ENCODE measurements at places on chromosomes 2 and 18.

GRCh38 chr18:68722821-68723220, 7.9 kb upstream of the TMX3 start:
- DNase-seq = no peak

GRCh38 chr18:8702668-8703067, 2.7 kb upstream of the MTCL1 start:
- DNase-seq = no peak

DNA sequence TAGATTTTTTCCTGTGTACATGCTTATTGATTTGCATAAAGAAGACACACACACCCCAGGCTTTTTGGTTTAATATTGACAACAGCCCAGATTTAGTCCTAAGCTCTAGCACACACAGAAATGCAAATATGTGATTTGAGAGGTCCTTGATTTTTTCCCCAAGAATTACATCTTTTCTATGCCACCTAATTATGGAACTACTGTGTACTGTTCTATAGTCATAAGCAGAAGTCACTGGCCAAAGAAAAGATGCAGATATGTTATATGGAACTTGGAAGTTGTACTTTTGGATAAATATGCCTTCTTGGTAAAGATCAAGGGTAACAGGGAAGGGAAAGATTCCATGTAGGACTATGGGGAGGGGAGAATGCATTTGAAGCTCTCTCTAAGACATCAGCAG, 105.6 kb downstream of the SETBP1 start:
- no peak for DNase-seq

DNA sequence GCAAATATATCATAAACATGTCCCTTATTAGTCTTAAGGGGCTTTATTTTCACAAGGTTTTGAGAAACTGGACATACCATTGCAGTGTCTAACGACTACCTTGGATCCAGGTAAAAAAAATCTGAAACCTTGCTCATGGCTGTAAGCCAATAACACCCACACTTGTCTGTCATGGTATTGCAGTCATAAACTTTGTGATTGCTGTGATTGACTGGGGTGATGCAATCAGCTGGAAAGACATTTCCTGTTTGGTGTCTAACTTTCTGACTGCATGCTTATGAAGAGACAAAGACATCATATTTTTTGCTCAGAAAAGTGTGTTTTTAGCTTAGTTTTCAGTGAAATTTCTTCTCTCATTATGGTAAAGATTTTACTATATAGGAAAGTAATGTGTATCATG, 635.0 kb downstream of the TSN start:
- no peak for DNase-seq

DNA sequence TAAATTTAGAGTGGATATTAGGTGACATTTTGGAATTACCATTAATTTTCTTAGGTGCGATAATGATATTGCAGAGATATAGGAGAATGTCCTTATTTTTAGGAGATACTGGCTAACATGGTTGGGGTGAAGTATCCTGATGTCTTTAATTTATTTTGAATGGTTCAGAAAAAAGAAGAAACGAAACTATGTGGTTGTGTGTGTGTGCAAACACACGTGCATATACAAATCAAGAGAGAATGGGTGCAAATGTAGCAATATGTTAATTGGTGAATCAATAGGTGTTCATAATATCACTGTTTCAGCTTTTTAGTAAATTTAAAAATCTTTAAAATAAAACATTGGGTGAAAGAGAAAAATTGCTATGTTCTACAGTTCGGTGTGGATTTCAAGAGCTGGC, 140.9 kb downstream of the DIS3L2 start:
- DNase-seq = no peak

- DNase-seq = no peak
Measured at GRCh38 chr2:3100386-3100785, 277.2 kb downstream of the EIPR1 start.

DNA sequence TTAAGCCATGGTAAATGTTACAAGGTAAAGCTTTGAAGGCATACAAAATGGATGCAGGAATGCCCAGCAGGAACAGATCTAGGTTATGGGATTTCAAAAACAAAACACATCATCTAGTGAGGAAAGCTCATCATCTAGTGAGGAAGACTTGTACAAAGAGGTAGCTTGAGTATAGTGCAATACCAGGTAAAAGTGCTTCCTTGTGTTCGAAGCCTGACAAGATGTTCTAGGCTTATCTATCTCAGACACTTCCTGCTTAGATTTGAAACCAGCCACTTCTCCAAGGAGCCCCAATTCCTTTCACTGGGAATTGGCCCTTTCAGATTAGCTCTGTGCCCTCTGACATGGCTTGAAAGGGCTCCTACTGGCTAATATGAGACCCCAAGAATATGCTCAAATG, 45.6 kb downstream of the RNU4ATAC start:
- no peak for DNase-seq

DNA sequence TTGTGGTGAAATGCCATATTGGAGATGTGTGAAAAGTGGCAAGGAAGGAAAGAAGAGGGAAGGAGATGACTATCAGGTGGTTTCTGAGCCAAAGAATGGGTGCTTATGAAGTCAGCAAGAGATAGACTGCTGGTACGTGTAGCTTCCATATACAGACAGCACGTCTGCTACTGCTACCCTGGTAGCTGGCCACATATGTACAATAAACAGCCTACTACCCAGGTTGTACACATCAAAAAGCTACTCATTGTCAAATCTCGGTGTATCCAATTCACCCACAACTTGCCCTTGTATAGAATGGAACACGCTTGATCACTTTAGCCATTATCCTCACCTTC, 761.8 kb downstream of the LRRTM4 start:
- DNase-seq = no peak

GRCh38 chr2:232350804-232351685, 27.5 kb upstream of the ALPP start:
- DNase-seq = no peak

DNA sequence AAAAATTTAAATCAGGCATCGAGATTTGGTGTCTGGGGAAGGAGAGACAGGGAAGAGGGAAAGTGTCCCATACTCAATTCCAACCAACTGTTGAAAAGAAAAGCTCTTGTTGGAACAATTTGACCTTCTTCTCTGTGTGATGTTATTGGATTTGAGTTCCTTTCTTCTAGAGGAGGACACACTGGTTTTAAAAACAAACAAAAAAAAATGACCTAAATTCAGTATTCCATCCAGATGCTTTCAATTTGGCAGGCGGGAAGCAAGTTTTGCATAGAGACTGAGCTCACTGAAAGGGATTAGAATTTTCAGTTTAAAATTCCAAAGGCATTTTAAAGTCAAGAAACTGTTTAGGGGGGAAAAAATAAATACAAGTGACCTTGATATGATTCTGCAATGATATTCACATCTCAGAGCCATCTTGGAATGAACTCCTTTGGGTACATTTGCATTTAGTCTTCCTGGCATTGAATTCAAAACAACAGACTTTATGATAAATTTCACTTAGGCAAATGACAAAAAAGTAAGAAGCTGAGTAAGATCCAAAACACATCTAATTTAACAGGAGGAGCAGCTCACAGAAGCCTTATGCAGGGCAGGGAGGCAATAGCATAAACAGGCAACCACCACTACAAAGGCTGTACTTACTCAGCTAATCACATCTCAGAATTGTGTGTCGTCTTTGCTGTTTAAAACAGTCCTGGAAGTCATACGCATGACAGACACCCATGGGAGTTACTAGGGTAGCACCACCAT, 126.8 kb downstream of the CDH20 start:
- DNase-seq = no peak

- no peak for DNase-seq
Measured at GRCh38 chr2:5691985-5692529, at the start of gene SOX11. Gene SOX11 (plus strand): TSS chr2:5692384. CDS start chr2:5692722, 338 bp downstream.

GRCh38 chr2:216789081-216789480, 70.8 kb downstream of the TNP1 start:
- DNase-seq = no peak

- DNase-seq = no peak
Measured at GRCh38 chr18:69948919-69949537, 1.4 kb upstream of the CD226 start.

- peak; percentile 6 for DNase-seq
Measured at GRCh38 chr2:6835467-6835866, 30.2 kb downstream of the CMPK2 start.

GRCh38 chr2:20675701-20676352, 8.9 kb downstream of the GDF7 start:
- DNase-seq = no peak

- no peak for DNase-seq
Measured at GRCh38 chr18:23758281-23758680, 69.0 kb downstream of the LAMA3 start.

DNA sequence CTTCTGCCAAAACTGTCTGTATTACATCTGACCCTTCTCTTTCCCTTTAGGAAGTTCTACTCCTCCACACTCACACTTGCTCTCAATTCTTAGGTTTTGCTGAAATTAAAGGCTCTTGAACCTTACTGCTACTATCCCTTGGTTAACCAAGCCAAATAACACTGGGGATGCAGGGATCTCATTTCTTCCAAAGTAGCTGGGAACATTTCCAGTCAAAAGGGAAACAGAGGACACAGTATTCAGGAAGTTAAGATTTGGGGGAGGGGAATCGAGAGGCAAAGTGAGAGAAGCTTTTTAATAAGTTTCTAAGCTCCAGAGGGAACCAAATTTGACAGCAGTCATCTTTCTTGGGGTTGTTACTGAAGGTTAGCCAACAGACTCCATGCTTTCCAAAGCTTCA, 6.2 kb downstream of the SEPTIN2 start:
- no peak for DNase-seq

- no peak for DNase-seq
Measured at GRCh38 chr2:109501461-109501860, 112.3 kb downstream of the SEPTIN10 start.

GRCh38 chr2:40041422-40042382, 262.6 kb upstream of the THUMPD2 start:
- DNase-seq = no peak

DNA sequence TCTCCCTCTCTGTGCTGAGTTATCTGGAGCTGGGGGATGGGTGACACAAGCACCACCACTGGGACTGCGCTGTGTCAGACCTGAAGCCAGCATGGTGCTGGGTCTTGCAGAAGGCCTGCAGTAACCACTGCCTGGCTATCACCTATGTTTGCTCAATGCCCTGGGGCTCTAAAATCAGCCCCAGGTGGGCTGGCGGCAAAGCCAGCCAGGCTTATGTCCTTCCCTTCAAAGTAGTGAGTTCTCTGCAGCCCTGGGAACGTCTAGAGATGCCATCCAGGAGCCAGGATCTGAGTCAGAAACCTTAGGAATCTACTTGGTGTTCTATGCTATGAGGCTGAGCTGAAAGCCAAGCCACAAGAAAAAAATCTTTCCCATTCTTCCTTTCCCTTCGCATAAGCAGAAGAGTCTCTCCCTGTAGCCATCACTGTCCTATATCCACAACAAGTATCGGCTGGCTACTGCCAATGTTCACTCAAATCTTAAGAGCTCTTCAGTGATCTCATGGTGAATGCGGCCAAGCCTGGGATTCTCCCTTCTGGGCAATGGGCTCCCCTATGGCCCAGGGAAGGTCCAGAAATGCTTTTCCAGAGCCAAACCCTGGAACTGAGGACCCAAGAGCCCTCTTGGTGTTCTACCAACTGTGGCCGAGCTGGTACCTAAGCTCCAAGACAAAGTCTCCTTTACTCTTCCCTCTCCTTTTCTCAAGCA, 248.7 kb downstream of the ZNF385B start:
- DNase-seq = no peak

GRCh38 chr18:2538236-2538635, 33.1 kb downstream of the METTL4 start:
- no peak for DNase-seq

- no peak for DNase-seq
Measured at GRCh38 chr2:221451862-221452788, 120.0 kb downstream of the EPHA4 start.

DNA sequence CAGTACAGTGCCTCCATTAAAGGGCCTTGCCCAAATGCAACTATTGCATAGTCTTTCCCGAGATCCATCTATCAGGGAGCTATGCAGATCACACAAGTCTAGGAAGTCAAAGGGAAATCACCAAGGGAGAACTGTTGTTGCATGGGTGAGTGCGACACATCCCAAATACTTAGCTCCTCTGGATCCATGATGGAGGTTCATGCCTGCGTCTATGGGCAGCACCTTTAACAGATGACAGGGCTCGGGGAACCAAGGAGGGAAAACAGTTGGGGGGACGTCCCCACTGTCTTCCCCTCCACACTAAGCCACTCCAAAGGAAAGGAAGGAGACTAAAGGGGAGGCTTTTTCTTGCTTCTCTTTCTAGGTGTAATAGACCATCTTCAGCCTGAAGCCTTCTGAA, 552.8 kb upstream of the PKDCC start:
- DNase-seq = no peak

GRCh38 chr2:42328148-42328833, 32.7 kb downstream of the COX7A2L start:
- no peak for DNase-seq

- DNase-seq = no peak
Measured at GRCh38 chr2:127293386-127293747, 577 bp downstream of the ERCC3 start.

- DNase-seq = no peak
Measured at GRCh38 chr18:10514082-10514481, 11.7 kb upstream of the NAPG start.

DNA sequence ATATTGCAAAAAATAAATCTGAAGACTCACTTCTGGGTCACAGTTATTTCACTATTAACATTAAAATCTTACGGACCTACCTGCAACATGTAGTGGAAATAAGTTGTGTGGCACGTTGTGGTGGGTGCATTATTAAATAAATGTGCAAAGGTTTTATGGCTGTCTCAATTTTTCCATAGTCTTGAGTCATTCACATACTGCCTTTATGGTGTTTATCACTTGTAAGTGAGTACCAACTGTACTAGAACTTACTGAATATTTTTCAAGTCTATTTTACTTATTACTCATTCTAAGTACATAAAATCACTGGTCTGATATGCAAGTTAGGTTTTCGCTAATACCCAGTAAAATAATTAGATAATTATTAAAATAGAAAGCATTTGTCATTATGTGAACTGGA, 47.6 kb upstream of the SLC30A6 start:
- no peak for DNase-seq

GRCh38 chr2:186947516-186947915, 98.5 kb upstream of the ZSWIM2 start:
- no peak for DNase-seq

DNA sequence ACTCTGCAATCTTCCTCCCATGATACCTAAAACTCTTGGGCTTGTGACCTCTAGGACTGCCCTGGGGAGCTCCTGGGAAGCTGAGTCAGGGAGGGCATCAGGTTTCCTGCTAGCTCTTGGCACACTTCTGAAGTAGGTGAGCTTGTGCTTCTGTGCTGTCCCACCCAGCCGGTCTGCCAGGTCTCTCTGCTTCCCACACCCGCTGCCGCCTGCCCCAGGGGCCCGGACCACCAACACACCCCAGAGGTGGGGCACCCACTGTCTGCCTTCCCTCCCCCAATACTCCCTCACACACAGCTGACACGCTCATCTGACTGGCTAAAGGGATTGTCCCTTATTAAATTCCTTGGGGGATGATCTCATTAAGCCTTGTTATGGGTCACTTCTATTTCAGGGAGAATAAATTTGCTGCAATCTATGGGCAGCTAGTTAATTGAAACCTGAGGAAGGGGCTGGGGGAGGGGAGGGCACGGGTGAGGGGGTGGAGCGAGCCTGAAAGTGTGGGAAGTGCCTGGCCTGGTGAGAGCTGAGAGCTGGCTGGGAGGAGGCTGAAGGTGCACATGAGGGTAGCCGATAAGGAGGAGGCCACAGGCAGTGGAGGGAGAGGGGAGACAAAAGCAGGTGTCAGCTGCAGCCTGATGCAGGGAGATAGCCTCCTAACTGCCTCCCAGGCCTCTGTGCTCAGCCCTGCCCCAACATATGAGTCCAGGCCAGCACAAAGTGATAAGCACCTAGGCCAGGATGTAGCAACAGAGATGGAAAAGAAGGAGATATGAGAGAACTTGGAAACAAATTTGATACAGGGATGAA, 48.8 kb downstream of the HAUS1 start:
- DNase-seq = no peak

- DNase-seq = no peak
Measured at GRCh38 chr2:69050802-69051201, 37.8 kb downstream of the ANTXR1 start.

Data from activated CD4-positive, alpha-beta T cell treated with anti-CD3 and anti-CD28 coated beads, Interleukin-2, amount 50 U/mL, for 24 hours (primary cell).